ENCODE measurements at places on chromosomes 3 and 15. TPM values are rescaled to one million over a fixed set of nuclear protein-coding genes. Genes with fewer than 3 reads are reported as not detected.

GRCh38 chr3:170220871-170221270 lies 1.4 kb upstream of the PRKCI start:
- H3K4me3 ChIP-seq: no peak overlapping the region
- no peak for DNase-seq
- no peaks in the 10 kb centered on the region for H3K27me3 ChIP-seq
- H3K27ac ChIP-seq: no peak overlapping the region
- peaks cover 31% of the 10 kb centered on the region for H3K4me1 ChIP-seq

DNA sequence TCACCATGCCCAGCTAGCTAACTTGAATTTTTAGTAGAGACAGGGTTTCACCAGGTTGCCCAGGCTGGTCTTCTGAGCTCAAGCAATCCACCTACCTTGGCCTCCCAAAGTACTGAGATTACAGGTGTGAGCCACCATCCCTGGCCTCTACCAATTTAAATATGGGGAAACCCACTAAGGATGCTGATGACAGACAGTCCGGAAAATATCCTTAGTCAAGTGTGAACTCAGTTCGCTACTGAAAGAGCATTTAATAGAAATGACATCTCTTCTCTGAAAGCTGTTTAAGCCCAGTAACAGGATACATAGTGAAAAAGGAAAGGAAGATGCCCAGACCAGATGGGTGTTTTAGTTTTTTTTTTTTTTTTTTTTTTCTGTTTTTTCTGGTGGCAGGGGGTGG lies 7.7 kb upstream of the GRAMD2A start:
- H3K4me3 ChIP-seq: no peak overlapping the region
- peaks cover 99% of the 10 kb centered on the region for H3K36me3 ChIP-seq
- peaks cover 54% of the 10 kb centered on the region for H3K4me1 ChIP-seq
- no peak for DNase-seq

DNA sequence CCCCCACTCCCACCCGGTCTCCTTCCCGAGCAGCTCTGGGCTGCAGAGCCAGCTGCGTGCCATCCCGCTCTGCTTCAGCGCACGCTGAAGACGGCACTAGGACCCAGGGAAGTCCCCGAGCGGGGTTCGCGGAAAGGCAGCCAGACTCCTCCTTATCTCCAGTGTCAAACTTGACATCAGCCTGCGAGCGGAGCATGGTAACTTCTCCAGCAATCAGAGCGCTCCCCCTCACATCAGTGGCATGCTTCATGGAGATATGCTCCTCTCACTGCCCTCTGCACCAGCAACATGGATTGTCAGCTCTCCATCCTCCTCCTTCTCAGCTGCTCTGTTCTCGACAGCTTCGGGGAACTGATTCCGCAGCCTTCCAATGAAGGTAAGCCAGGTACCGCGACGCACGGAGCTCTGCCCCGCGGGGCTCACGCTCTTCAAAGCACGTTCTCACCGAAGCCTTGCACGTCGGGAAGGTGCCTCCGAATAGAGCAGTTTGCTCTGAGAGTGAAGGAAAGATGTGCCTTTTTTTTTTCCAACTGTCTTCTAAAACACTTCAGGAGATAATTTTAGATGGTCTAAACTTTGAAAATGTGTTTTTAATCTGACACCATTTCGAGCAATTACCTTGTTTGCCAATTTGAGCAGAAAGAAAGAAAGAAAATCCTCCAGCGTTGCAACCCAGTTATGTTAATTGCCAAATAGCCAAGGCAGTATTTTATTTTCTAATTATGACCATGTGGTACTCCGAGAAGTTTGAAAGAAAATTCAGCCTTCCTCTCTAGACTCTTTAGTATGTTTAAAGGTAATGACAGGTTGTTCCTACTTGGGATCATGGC lies at the start of gene EPHA3:
Gene EPHA3 (plus strand): TSS at position 161 of the 830 bp plus-strand sequence. CDS start 128 bp downstream, at position 289.
- H3K27me3 ChIP-seq: peaks cover 54% of the 10 kb centered on the region
- peak within 1 kb of the TSS; percentile 44 for H3K27ac ChIP-seq
- peak; percentile 77 for DNase-seq
- H3K4me3 ChIP-seq: peak within 1 kb of the TSS; percentile 66
- no peaks in the 10 kb centered on the region for H3K36me3 ChIP-seq
- H3K4me1 ChIP-seq: peaks cover 12% of the 10 kb centered on the region

- peak overlapping the region; percentile 90 for H3K4me3 ChIP-seq
- peak; percentile 38 for DNase-seq
- peaks cover 50% of the 10 kb centered on the region for H3K4me1 ChIP-seq
Observed at GRCh38 chr15:75640483-75641178, 607 bp upstream of the IMP3 start.

GRCh38 chr15:84006421-84006820 lies 229.2 kb upstream of the GOLGA6L4 start:
- no peak overlapping the region for H3K4me3 ChIP-seq
- no peak for DNase-seq
- no peaks in the 10 kb centered on the region for H3K27me3 ChIP-seq

DNA sequence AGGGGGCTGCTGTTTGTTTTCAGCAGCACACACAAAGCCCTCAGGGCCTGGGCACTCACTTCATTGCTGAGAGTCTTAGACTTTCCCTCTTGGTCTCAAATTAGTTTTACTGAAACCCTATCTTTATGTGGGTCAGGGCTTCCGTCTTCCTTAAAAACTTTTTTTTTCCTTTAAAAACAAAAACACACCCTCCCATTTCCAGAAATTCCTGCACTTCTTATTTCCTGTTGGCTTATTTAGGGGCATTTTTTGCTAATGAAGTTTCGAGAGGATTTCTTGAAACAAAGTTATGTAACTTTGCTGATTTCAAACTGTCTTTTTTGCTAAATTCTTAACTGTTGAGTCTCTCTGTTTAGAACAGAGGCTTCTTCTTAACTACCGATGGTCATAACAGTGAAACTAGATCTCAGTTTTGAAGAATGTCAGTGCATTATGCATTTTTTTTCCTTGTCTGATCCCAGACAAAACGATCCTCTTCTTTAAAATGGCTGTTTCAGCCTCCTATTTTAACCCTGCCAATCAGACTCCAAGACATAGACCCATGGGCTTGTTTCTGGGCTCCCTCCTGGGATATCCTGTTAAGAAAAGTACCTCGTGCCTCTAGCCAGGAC lies 23.3 kb downstream of the ANAPC13 start:
- no peak for DNase-seq
- peak overlapping the region; percentile 18 for H3K4me3 ChIP-seq
- peaks cover 35% of the 10 kb centered on the region for H3K4me1 ChIP-seq
- no peaks in the 10 kb centered on the region for H3K27me3 ChIP-seq
- peak overlapping the region; percentile 84 for H3K27ac ChIP-seq
- H3K36me3 ChIP-seq: no peaks in the 10 kb centered on the region

GRCh38 chr3:72632129-72632528 lies 216.1 kb downstream of the SHQ1 start:
- peaks cover 4% of the 10 kb centered on the region for H3K27me3 ChIP-seq
- H3K4me1 ChIP-seq: no peaks in the 10 kb centered on the region
- no peak overlapping the region for H3K4me3 ChIP-seq
- H3K27ac ChIP-seq: no peak overlapping the region
- H3K36me3 ChIP-seq: no peaks in the 10 kb centered on the region
- DNase-seq: no peak

- DNase-seq: no peak
- no peak overlapping the region for H3K27ac ChIP-seq
- H3K36me3 ChIP-seq: no peaks in the 10 kb centered on the region
- peaks cover 19% of the 10 kb centered on the region for H3K4me1 ChIP-seq
- H3K4me3 ChIP-seq: no peak overlapping the region
- no peaks in the 10 kb centered on the region for H3K27me3 ChIP-seq
Observed at GRCh38 chr15:76986743-76987142, 8.2 kb upstream of the PSTPIP1 start.

DNA sequence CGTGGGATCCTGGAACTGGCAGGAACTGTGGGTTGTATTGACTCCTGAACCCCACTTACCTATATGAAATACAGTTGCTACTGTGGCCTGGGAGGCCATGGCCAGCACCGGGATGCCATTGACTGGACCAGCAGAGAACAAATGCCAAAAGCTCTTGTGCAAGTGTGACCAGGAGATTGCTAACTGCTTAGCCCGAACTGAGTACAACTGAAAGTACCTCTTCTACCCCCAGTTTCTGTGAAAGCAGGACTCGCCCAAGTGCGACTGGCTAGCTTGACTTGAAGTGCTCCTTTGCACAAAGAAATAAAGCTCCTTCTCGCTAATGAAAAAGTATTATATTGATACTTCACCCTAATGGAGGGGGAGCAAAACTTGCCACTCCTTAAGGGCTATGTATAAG lies 101.3 kb upstream of the ATP11B start:
- H3K4me1 ChIP-seq: no peaks in the 10 kb centered on the region
- peaks cover 39% of the 10 kb centered on the region for H3K27me3 ChIP-seq
- no peak overlapping the region for H3K4me3 ChIP-seq
- DNase-seq: no peak

DNA sequence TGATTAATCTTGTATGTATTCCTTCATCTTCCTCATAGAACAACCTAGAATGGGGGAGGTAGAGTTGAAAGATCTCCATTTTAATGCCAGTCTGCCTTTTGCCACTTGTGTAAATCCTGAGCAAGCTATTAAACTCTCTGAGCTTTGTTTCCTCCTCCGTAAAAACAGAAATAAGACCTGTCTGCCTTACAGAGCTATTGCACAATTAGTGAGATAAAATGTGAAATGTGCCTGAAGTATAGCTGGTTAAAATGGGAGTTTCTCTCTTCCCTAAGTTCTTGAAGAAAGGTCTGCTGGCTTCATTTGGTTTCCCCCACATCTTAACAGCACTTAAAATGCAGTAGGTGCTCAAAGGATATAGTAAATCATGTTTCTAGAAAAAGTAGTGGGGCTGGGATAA lies 19.0 kb downstream of the ALDH1A2 start:
- no peaks in the 10 kb centered on the region for H3K36me3 ChIP-seq
- H3K27me3 ChIP-seq: peaks cover 11% of the 10 kb centered on the region
- H3K27ac ChIP-seq: no peak overlapping the region
- H3K4me3 ChIP-seq: no peak overlapping the region
- no peak for DNase-seq

DNA sequence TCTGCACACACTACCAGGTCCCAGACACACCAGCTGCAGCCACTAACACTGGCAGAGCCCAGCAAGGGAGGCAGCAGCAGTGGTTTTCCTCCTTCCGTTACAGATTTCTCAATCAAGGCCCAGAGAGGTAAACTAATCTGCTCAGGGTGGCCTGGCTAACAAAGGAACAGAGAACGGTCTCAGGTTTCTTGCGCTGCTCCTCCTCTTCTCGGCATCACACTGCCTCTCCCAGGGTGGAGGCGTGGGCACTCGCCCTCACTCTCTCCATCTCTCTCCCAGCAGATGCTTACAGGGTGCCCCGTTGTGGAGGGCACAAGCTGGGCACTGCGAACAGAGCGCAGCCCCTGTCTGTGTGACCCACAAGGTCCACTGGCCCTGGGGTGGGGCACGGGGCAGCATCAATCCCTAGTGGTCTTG lies 228.7 kb downstream of the VPS13C start:
- peaks cover 10% of the 10 kb centered on the region for H3K4me1 ChIP-seq
- no peak for DNase-seq
- no peaks in the 10 kb centered on the region for H3K36me3 ChIP-seq
- H3K27me3 ChIP-seq: peaks cover 28% of the 10 kb centered on the region
- H3K4me3 ChIP-seq: no peak overlapping the region

DNA sequence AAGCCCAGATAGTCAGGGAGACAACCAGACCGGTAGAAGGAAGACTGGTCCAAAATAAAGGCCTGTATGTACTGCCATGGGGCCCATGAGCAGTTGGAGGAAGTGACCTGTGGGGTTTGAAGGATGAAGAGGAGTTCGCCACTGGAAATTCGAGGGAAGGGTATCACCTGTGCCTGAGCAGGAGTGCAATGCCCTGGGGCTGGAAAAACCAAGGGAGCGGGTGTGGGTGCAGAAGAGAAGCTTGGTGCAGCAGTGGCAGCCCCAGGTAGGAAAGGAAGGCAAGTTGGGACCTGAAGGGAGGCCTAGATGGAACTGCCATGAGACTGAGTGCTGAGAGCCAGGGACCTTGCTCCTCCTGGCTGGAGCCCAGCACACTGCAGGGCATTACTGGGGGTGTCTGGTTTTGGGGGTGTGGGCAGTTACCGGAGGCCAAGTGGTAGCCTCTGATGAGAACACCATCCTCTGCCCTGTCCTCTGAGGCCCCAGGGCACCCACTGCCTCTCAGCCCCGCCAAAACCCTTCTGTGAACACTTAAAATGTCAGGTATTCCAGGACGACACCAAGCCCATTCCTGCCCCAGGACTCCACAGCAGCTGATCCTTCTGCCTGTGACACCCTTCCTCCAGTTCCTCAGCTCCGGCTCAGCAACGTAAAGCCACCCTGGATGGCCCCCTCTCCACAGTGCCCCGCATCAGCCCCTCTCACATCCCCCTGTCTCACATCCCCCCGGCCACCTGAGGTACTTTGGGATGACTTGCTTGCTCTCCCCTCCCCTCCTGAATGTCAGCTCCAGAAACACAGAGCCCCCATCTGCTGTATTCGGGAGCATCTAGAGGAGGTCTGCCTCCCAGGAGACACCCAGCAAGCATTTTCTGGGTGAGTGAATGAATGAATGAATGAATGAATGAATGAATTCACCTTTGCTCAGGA lies 42.9 kb downstream of the WNT7A start:
- no peaks in the 10 kb centered on the region for H3K36me3 ChIP-seq
- no peak overlapping the region for H3K4me3 ChIP-seq
- no peaks in the 10 kb centered on the region for H3K4me1 ChIP-seq
- DNase-seq: no peak

DNA sequence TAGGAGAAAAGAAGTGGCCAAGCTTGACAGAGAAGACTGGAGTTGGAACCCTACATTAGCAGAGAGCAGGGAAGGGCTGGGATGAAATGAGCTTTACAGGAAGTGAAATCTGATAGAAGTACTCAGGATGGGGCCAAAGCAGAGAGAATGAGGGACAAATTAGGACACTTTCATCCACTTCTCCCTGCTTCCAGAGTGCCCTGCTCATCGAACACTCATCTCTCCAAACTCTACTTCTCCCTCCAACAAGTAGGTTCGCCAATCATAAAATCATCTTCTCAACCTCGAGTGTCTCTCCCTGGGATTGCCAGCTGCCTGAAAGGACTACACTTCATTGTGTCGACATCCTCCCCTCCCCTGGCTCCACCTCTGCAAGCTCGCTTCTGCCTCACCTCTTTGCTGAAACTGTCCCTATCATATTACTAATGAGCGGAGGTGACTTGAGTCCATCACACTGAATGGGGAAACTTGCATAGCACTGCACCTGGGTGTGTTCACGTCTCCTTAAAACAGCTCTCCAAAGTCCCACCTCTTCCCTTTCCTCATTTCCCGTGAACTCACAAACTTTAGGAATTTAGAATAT lies 365.8 kb downstream of the FOXP1 start:
- H3K27ac ChIP-seq: no peak overlapping the region
- H3K4me3 ChIP-seq: no peak overlapping the region
- DNase-seq: no peak

- H3K4me1 ChIP-seq: no peaks in the 10 kb centered on the region
- H3K27ac ChIP-seq: no peak overlapping the region
- DNase-seq: no peak
- no peak overlapping the region for H3K4me3 ChIP-seq
Observed at GRCh38 chr3:24529210-24529609, 34.6 kb upstream of the THRB start.

The ZNF385D gene
- total RNA-seq: 2.3 TPM

The AP4E1 gene
- 8.0 TPM for total RNA-seq

The SLC22A14 gene
- not detected for total RNA-seq

The BCL2A1 gene
- total RNA-seq: 0.30 TPM
